ENCODE measurements at places on chromosomes 4 and X.

DNA sequence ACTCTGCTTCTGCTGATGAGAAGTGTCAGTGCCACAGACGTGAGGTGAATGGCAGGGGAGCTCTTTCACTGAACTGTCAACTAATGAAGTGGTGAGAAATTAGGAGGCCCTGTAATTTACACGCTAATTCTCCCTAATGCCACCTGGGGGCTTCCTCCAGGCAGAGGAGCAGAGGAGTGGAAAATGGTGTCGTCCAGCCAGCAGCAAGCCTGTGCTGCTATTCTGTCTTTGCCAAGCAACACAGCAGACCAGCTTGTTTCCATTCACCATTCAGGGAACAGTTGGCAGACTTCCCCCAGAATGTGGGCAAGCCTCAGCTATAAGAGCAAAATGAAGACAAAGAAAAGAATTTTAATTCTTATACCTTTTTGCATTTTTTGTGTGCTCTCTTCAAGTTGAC lies 245.2 kb upstream of the TET2 start:
- DNase-seq, result no peak

DNA sequence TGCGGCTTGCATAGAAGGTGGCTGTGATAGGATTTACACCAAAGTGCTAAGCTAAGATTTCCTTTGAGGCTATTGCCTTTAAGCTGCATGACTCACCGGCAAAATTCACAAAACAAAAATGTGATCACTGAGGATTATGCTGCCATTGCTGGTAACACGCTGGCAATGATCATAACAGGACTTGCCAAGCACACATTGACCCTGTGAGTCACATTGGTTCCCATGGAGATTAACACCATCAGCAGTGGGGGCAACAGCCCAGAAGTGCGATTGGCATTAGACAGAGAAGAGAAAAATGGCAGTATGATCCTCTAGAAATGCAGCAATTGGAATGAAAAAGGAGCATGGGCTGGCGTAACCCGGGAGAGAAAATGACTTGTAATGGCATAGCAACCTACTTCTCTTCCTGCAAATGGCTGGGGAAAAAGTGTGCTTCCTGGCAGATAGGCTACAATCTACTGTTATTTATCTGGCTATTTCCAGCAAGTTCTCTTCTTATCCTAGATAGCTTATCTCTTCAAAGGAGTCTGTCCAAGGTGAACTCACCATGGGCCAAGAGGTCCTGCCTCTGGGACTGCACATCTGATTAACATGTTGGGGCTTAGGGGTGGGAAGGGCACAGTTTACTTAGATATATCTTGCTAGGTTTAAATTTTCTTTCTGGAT lies 314.2 kb upstream of the IGFBP7 start:
- DNase-seq, result peak; percentile 11

- no peak for DNase-seq
These were observed 16.1 kb upstream of the KLB start for GRCh38 chr4:39390603-39391002.

DNA sequence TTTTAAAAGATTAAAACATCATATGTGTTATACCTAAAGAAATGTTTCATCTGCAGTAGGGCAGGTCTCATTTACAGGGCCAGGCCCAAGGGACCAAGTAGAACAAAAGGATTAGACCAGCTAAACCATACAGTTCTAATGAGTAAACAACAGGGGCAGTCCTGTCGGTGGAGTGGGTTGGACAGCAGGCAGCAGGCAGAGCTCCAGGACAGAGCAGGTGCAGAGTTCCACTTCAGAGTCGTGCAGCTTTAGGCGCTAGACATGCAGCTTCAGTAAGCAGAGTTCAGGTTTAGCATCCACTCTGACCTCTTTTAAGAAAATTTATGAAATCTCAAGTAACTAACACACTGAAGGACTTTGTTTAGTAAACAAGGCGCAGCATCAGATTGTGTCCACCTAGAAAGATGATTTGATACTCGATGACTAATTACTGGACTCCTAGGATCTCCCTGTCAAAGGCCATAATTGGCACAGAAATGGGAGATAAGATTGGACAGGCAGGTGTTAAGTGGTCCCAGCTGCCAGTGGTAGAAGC lies 487.7 kb upstream of the INTU start:
- DNase-seq, result no peak

- DNase-seq, result no peak
These were observed 92.5 kb downstream of the AREG start for GRCh38 chr4:74537459-74537858.

DNA sequence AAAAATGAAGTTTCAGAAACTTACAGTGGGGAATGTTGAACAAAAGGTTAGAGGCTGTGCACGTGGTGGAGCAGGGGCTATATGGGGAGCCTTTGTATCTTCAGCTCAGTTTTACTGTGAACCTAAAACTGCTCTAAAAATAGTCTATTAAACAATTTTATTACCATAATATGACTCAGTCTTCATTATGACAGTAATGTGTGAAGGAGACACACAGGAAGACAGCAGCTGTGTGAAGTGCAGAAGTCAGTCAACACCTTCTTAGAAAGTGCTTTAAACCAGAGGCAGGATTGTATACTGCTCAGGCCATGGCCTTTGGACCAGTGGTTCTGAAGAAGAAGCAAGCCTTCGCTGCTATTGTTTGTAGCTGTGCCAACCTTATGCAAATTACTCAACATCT lies 89.7 kb downstream of the ARHGAP10 start:
- DNase-seq, result no peak

GRCh38 chr4:88759039-88759894 lies 61.6 kb upstream of the NAP1L5 start:
- peak; percentile 45 for DNase-seq

DNA sequence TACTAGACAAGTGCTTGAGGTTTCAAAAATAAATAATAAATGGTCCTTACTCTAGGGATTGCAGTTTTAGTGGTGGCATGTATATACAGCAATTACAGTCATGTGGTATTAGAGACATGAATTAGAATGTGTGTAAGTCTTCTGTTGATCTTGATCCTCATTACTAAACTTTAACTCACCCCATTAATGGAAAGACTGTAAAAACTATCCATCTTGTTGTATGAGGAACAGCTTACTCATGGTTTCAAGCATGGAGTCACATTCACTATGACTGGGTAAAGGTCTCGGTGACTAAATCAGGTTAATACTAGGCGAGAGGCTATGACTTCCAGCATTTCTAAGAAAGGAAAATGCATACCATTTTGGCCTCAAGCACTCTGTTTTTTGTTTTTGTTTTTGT lies 107.0 kb upstream of the HPGD start:
- DNase-seq, result no peak

DNA sequence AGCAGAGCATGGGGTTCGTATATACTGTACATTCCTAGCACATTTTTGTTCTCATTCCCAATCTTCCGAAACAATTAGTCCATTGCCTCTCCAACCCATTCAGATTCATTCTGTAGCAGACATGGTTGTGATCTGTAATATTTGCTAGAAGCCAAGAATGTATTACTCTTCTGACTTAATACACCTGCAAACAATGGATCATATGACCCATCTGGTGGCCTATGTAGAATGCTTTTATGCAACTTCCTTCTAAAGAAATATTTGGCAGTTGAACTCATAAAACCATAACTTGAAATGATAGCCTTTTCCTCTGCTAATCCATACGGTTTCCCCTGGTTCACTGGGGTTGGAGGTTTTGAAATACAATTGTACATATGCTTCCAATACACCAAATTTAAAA lies 32.8 kb upstream of the SGMS2 start:
- no peak for DNase-seq

GRCh38 chr4:31126881-31127398 lies 406.8 kb downstream of the PCDH7 start:
- DNase-seq, result no peak

GRCh38 chr4:183601381-183601780 lies 57.6 kb downstream of the RWDD4 start:
- DNase-seq, result no peak

DNA sequence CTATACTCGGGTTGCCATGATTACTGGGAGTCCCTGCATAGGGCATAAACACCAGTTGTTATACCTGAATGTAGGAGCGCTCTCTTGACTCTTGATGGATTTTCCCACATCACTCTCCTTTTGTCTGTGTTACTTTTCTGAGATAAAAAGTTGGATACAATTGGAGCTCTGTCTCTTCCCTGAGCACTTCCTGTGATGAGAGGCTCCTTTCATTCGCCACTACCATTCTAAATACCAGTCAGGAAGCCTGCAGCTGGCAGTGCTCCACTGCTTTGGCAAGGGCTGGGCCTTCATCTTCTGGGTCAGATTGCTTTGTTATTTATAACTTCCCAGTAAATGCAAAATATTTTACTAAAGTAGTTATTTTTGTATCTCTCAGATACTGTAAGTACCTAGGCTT lies 13.9 kb downstream of the TCEANC start:
- DNase-seq, result no peak

DNA sequence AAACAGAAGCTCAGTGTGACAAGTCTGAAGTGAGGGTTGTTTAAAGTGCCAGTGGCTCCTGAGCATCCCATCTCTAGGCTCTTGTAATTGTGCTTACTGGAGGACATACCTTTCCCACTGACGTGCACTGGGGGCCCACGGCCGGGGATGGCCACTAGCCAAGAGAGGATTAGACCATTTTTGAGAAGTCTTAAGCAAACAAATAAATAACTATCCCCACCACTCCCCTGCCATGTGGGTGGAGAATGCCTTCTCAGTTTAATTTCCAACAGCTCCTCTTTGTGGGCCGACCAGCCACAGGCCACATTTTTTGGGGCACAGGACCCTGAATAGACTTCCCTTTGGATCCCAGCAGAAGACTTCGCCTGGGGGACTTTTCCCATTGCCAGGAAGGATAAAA lies 125.0 kb upstream of the MSX1 start:
- DNase-seq, result peak; percentile 36

GRCh38 chr4:61817071-61817470 lies 616.9 kb downstream of the ADGRL3 start:
- no peak for DNase-seq

DNA sequence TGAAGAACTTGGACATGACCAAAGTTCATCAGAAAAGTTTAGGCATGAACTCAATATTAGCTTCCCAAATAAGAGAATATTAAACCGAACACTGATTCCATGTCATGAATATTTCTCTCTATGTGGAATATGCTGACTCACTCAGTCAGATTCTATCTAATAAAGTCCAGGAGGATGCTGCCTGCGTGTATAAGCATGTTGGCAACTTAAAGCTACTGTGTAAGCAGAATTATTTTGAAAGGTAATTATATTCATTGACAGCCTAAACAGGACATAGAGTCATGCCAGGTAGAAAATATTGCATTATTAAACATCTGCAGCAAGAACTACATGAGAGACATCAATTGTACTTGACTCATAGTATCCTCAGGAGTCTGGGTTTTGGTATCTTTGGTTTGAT lies 367.9 kb upstream of the SPOCK3 start:
- no peak for DNase-seq

DNA sequence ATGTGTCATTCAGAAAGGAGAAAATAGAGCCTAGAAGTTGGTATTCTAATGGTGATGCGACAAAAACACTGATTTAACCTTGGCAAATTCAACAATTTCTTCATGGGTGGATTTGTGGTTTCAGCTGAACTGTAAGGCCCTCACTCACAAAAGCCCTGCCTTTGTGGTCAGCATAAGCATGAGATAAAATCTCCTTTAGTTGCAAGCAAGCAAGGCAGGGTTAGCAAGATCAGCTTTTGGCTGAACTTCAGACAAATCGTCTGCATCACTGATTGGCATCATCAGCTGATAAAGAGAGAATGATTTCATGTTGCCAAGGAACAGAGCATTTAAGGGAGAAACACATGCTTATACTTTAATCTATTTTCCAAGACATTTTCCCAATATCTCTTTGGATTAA lies 2582.2 kb downstream of the PCDH7 start:
- DNase-seq, result peak; percentile 58

- no peak for DNase-seq
These were observed 460.4 kb upstream of the BOD1L1 start for GRCh38 chr4:14087921-14088320.

GRCh38 chr4:7719354-7720174 lies 220.1 kb downstream of the AFAP1 start:
- DNase-seq, result peak; percentile 13

DNA sequence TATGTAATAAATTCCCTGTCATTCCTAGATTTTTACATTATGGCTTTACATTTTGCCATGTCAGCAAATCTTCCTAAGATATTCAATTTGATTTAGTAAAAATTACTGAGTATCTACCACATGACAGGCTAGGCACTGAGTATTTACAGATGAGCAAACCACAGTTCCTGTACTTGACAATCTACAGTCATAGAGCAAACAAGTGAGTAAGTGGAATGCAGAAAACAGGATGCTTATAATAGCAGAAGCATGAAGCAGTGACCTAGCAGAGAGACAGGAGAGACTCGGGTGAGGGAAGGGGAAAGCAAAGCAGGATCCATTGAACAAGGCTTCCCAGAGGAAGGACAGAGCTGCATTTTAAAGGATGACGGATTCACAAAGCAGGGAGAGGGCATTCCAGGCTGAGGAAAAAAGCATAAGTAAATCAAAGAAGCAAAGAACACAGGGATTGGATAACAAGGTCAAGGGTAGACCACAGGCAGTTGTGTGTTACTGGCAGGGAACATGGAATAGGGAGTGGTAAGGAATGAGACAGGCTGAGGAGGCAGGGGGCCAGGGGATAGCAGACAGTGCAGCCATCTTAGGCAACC lies 124.7 kb upstream of the C1QTNF7 start:
- DNase-seq, result no peak

DNA sequence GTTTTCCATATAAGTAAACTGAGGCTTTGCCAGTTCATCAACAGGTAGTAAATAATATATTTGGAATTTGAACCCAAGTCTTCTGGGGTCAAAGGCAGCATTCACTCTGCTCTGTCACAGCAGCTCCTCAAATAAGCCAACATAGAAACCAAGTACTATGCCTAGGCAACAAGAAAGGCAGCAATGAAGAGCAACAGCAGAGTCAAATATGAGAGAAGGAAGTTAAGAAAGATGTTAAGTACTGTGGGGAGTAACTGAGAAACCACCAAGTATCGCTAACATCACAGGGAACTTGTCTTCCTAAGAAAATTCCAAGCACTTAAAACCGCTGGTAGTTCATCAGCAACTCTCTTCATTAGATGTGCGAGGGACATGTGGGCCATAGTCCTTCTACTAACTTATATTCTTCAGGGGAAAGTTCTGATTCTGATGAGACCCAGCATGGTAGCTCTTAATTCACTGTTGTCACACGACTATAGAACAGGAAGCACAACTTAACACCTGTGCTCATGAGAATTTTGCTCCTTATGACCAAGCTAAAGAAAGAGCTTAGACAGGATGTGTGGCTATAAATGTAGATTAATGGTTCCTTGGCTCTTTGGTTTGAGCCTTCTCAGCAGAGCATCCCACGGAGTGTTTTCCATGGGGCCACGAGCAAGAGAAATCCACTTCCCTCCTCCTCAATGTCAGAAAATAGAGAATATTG lies 107.8 kb downstream of the AR start:
- no peak for DNase-seq

DNA sequence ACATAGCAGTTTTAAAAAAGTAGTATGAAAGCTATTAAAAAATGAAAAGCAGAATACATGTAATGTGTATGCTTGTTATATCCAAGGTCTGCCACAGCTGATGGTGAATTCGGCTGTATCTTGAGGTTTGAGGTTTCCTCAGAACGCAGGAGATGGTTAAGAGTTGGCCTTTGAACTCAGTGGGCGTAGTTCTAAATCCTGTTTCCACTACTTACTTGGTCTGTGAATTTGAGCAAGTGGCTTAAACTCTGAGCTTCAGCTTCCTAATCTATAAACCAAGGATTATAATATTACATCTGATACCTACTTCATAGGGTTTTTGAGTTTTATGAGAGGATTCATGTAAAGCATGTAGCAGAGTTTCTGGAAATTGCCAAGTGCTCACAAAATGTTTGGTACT lies 125.2 kb downstream of the STIM2 start:
- no peak for DNase-seq

All from HAP-1 (cell line).